CD8-positive, alpha-beta memory T cell (primary cell): ENCODE measurements at places on chromosomes 13 and 19. TPM values are rescaled to one million over a fixed set of nuclear protein-coding genes. Genes with fewer than 3 reads are reported as not detected.

Gene GAS6
- polyA plus RNA-seq, result 0.47 TPM

Gene ERICH4
- polyA plus RNA-seq, result not detected

DNA sequence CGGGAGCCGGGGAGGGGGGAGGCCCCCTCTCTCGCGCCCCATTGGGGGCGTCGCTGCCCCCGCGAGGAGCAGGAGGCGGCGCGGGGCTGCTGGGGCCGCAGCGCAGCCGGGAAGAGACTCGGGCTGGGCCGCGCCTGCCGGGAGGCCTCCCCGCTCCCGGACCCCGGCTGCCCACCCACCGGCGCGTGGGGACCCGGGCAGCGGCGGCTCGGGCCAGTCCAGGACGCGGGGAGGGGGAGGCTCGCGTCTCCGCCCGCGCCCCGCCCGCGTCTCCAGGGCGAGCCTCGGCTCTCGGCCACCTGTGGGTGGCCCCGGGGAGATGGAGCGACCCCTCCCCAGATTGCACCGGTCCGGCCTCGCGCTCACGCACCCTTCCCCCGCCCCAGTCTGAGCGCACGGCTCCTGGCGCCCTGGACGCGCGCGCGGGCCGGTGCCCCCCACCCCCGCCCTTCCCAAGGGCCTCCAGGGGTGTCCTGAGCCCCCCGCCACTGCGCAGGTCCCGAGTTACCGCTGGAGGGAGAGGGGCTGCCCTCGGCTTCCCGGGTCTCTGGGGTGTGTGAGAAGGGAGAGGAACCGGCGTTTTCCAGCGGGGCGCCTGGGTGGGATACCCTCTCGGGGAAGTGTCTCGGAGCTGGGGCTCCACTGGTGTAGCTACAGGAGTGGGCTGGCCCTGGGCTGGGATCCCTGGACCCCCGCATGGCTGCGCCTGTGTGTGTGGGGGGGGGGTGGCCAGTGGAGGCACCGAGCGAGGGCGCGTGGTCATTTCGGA, 645 bp downstream of the PALM start:
- H3K4me1 ChIP-seq, result peaks cover 4% of the 10 kb centered on the region
- H3K4me3 ChIP-seq, result no peak overlapping the region
- H3K36me3 ChIP-seq, result no peaks in the 10 kb centered on the region
- no peak for DNase-seq
- H3K27ac ChIP-seq, result no peak overlapping the region

DNA sequence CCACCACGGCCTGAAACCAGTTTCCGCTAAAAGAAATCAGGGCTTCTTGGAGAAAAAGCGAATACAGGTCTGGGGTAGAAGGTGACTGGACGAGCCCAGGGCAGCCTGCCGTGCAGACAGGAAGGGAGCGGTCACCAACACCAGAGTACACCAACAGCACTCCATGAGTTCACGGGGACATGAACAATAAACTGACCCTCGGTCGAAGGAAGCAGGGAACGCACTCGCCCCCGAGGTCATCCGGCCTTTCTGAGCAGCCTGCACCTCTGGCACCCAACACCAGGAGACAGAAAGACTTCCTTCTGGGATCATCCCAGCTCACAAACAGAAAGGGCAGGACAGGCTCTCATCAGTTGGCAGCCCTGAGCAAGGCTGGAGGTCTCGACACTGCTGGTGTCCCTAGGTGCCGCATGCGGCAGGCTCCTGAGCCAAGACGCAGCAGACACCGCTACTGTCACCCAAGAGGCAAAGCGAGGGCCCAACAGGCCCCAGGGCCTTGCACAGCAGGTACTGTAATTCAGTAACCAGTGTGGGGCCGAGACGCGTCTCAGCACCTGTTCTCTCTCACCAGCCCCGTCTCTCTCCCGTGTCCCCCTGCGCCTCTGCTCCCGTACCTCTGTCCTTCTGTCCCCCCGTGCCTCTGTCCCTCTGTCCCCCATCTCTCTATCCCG, 18.0 kb downstream of the DCUN1D2 start:
- H3K27ac ChIP-seq, result no peak overlapping the region
- H3K27me3 ChIP-seq, result no peaks in the 10 kb centered on the region

GRCh38 chr13:112143046-112143752, 76.2 kb downstream of the SOX1 start:
- H3K4me1 ChIP-seq, result no peaks in the 10 kb centered on the region
- H3K27me3 ChIP-seq, result no peaks in the 10 kb centered on the region
- no peak overlapping the region for H3K27ac ChIP-seq
- no peak overlapping the region for H3K4me3 ChIP-seq
- DNase-seq, result no peak

- no peak overlapping the region for H3K27ac ChIP-seq
- no peaks in the 10 kb centered on the region for H3K36me3 ChIP-seq
- peaks cover 7% of the 10 kb centered on the region for H3K4me1 ChIP-seq
- H3K27me3 ChIP-seq, result no peaks in the 10 kb centered on the region
Observed at GRCh38 chr13:50357586-50358118, 342.4 kb downstream of the KCNRG start.
